HCT116 (cell line): ENCODE measurements at places on chromosomes 6 and 20. TPM values are rescaled to one million over a fixed set of nuclear protein-coding genes. Genes with fewer than 3 reads are reported as not detected.

DNA sequence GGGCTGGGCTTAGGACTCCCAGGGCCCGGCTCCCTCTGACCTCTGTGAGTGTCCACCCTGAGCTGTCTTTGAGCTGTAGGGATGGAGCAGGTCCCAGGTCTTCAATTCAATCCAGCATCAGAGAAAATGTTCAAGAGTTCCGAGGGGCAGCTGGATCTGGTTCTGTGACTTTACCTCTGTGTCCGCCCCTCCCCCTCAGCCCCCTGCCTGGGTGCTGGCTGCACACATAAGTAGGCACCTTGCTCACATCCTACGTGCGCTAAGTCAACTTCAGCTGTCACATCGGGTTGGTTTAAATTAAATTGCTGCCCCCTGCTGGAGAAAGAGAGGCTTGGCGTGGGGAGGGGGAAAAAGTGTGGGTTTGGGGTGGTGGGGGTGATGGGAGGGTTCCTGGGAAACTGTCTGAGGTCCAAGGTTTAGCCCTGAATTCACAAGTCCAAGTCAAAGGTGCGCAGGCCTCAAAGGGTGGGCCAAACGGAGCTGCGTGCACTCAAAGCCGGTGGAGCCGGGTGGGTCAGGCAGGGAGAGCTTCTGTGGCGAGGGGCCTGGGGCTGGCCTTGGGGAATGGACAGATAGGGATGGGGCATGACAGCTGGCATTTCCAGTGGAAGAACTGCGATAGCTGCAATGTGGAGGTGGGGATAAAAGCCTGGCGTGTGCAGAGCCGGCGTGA, 3.0 kb downstream of the WFDC5 start:
- no peak overlapping the region for H3K27ac ChIP-seq
- DNase-seq = no peak
- H3K36me3 ChIP-seq = no peaks in the 10 kb centered on the region
- no peak overlapping the region for H3K4me3 ChIP-seq
- H3K27me3 ChIP-seq = no peaks in the 10 kb centered on the region; the same call in 1 of the 2 replicates

DNA sequence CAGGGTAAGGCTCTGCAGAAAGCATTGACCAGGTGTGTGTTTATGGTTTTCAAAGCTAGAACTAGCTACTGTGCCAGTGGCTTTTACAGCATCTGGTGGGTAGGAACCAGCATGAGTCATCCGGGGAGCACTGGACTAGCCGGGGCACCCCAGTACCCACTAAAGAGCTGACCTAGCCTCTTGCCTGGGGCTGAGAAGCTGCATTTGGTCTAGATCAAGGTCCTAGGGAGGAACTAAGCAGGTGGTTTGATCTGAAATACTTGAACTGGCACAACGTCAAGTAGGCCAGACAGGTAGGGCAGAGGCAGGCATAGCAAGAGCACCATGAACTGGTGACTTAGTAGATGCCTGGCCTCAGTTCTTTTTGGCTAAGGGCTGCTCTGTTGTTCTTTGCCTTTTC, 109.8 kb upstream of the PTPRK start:
- DNase-seq = no peak
- H3K27me3 ChIP-seq = no peaks in the 10 kb centered on the region
- no peak overlapping the region for H3K27ac ChIP-seq
- H3K4me1 ChIP-seq = no peaks in the 10 kb centered on the region
- H3K36me3 ChIP-seq = no peaks in the 10 kb centered on the region

Gene BEND3
- 6.3 TPM for total RNA-seq

GRCh38 chr6:150152891-150153876, 10.3 kb downstream of the PPP1R14C start:
- no peaks in the 10 kb centered on the region for H3K27me3 ChIP-seq
- H3K4me3 ChIP-seq = no peak overlapping the region
- H3K27ac ChIP-seq = no peak overlapping the region
- DNase-seq = no peak
- H3K4me1 ChIP-seq = no peaks in the 10 kb centered on the region
- H3K36me3 ChIP-seq = no peaks in the 10 kb centered on the region

Gene AKAP7
- 3.1 TPM for total RNA-seq
